ENCODE measurements at places on chromosomes 2 and 18.

GRCh38 chr2:126399001-126399400 lies 257.0 kb upstream of the GYPC start:
- no peak for DNase-seq

- no peak for DNase-seq
Measured at GRCh38 chr18:5463390-5463789, 80.4 kb downstream of the EPB41L3 start.

GRCh38 chr2:72003124-72003523 lies 144.5 kb downstream of the CYP26B1 start:
- no peak for DNase-seq

- DNase-seq = no peak
Measured at GRCh38 chr2:173881461-173881860, 83.7 kb downstream of the SP3 start.

GRCh38 chr2:10449838-10450691 lies 1.9 kb upstream of the ODC1 start:
- DNase-seq = no peak

DNA sequence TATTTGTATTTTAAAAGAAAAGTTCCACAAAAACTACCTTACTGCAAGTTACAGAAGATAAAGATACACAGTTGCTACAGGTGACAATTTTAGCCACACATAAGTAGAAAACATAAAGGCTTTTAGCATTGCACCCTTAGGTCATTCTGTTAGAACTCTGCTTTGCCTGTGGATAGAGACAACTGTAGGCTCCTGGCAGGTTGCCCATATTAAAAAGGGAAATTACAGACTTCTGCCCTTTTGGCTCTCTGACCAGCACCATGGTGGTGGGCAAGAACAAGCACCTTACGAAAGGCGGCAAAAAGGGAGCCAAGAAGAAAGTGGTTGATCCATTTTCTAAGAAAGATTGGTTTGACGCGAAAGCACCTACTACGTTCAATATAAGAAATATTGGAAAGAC lies 223.3 kb downstream of the MC4R start:
- DNase-seq = no peak

DNA sequence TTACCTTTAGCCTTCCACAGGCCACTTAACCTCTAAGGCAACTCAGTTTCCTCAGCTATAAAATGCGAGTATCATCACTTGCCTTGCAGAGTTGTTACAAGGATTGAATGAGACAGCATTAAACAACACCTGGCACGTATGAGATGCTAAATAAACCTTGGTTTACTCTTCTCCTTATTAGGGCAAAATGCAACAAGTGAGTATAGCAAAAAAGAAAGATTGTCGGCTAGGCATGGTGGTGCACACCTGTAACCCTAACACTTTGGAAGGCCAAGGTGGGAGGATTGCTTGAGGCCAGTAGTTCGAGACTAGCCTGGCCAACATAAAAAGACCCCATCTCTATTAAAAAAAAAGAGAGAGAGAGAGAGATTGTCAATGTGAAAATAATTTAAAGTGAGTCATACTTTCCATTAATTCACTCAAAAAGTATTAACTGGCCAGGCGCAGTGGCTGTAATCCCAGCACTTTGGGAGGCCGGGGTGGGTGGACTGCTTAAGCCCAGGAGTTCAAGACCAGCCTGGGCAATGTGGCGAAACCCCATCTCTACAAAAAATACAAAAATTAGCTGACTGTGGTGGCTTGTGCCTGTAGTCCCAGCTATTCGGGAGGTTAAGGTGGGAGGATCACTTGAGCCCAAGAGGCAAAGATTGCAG lies 8.0 kb downstream of the ATAD2B start:
- no peak for DNase-seq

- DNase-seq = no peak
Measured at GRCh38 chr2:64721320-64721623, 67.6 kb upstream of the SERTAD2 start.

DNA sequence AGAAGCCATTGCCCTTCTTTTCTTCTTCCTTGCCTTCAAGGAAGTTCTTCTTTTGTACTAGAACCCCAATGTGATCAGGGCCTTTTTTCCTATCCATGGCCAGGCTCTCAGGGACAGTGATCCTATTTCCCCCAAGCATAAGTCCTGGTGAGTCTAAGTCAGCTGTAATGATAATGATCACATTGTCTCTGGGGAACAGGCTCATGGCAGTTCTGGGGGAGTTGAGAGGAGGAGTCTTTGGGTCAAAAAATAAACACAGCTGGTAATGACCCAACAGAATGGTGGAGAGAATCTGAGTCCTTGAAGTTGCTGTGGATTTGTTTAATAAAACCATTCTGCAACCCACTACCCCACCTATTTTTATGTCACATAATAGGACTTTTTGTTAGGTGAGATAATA lies 96.6 kb downstream of the SOCS6 start:
- DNase-seq = no peak

- DNase-seq = no peak
Measured at GRCh38 chr2:112891385-112891831, 19.6 kb upstream of the IL37 start.

DNA sequence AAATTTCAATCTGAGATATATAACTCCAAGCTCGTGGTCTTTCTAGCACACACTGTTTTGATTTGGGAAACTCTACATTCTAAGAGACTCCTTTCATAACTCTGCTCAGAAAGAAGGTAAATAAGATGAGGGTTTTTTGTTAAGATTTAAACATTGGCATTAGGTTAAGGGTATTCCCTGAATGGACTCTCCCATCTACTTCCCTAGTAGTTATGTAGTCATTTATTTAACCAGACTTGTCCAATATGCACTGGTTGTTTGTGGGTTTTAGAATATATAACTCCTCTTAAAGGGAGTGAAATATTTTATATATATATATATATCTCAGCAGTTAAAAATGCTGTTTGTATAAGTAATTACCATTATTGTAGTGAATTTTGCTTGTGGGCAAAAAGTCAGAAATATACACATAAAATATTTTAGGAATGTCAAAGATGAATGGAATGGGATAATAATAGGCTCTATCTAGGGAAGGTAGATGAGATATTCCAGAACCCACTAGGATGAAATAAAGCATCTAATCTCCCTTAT lies 61.5 kb upstream of the WDR75 start:
- no peak for DNase-seq

DNA sequence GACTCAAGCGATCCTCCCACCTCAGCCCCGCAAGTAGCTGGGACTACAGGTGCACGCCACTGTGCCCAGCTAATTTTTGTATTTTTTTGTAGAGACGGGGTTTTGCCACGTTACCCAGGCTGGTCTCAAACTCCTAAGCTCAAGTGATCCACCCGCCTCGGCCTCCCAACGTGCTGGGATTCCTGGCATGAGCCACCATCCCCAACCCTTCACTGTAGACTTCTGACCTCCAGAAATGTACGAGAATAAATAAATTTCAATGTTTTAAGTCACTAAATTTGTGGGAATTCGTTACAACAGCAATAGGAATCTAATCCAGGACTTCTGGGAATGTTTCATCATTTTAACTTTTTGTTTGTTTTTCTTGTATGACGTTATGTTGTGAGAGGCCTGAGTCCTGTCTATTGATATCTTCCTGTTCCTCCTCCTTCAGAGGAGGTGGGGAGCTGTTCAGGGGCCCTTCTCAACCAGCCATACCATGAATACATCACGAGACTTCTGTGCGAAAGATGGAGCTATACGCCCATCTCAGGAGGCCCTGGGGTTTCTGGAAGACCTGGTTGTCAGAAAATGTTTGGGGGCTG lies 40.0 kb downstream of the TEX44 start:
- DNase-seq = no peak

- no peak for DNase-seq
Measured at GRCh38 chr18:37902344-37902743, 336.7 kb upstream of the CELF4 start.

DNA sequence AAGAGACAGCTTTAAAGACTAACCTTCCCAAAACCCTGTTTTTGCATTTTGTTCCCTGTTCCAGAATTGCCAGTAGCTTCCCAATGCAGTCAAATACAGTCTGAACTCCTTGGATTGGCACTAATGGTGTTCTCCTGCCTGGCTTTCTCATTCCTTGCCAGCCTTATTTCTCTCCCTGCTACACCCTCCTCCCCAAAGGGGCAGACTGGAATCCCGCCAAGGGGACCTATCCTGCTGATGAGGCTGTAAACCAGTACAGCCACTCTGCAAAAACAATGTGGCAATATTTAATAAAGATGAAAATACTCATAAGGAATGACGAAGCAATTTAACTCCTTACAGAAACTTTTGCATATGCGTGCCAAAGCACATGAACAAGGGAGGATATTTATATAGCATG lies 4.5 kb upstream of the SLC4A5 start:
- no peak for DNase-seq

- no peak for DNase-seq
Measured at GRCh38 chr2:62577994-62578781, 72.2 kb upstream of the TMEM17 start.

DNA sequence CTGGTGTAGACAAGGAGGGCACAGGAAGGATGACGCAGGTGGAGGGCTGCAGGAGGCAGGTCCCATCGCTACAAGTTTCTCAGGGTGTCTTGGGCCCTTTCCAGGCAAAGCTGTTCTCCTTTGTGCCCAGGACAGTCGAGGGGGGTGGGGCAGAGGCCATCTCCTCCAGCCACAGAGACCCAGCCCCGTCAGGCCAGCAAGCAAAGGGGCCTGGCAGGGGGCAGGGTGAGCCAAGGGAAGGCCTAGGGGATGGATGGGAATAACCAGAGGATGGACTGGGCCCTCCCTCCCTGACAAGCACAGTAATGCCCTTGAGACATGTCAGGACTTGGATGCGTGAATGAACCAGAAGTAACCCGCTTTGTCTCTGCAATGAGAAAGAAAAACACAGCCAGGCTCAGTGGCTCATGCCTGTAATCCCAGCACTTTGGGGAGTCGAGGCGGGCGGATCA lies 6.3 kb downstream of the TCF23 start:
- DNase-seq = no peak

DNA sequence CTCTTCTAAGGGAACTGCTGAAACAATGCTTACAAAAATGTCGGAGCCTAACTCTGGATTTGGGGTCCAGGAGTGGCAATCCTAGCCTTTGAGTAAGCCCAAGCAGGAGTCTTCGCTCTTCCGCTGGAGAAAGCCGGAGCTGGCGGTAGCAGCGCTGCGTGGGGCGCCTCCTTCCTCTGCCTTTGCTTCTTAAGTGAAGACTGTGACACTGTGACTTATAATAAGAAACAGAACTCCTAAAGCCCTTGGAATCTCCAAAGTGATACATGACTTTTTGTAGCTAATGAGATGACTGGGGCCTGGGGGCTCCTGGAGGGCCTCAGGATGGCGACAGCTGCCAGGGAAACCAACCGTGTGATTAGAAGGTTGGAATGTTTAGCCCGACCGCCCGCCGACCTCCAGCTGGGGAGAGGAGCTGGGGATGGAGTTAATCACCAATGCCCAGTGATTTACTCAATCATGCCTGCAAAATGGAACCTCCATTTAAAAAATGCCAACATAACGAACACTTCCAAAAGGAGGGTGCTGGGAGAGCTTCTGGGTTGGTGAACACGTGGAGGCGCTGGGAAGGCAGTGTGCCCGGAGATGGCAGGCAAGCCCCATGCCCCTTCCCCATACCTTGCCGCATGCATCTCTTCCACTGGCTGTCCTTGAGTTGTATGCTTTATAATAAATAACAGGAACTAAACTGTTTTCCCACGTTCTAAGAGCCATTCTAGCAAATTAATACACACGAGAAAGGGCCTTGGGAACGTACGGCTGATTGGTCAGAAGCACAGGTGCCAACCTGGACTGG lies 29.0 kb upstream of the MAL start:
- DNase-seq = no peak

GRCh38 chr2:44348400-44348799 lies 12.9 kb downstream of the PREPL start:
- DNase-seq = no peak

GRCh38 chr2:240170883-240171282 lies 30.4 kb upstream of the OTOS start:
- no peak for DNase-seq

DNA sequence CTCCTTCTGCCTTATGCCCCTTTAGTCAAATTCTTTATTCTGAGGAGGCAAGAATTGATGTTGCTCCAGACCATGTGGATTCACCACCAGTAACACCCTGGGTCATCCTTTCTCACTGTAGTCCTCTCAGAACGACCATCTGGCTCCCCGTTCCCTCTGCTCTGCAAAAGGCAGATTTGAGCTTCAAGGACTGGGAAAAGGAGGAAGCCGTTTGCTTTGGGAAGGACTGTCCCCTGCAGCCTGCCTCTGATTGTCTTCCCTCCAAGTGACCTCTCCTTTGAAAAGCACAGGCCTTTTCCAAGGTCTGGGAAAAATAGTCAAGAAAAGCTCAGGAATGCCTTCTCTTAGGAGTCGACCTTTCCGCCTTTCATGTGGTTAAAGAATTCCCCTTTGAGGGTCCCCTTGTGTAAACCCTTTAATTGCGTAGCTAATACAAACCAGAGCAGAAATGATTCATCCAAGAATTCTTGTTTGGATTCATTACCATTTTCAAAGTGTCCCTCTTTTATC lies 130.1 kb upstream of the COPS8 start:
- no peak for DNase-seq

- DNase-seq = no peak
Measured at GRCh38 chr2:11122380-11122779, 32.9 kb upstream of the SLC66A3 start.

DNA sequence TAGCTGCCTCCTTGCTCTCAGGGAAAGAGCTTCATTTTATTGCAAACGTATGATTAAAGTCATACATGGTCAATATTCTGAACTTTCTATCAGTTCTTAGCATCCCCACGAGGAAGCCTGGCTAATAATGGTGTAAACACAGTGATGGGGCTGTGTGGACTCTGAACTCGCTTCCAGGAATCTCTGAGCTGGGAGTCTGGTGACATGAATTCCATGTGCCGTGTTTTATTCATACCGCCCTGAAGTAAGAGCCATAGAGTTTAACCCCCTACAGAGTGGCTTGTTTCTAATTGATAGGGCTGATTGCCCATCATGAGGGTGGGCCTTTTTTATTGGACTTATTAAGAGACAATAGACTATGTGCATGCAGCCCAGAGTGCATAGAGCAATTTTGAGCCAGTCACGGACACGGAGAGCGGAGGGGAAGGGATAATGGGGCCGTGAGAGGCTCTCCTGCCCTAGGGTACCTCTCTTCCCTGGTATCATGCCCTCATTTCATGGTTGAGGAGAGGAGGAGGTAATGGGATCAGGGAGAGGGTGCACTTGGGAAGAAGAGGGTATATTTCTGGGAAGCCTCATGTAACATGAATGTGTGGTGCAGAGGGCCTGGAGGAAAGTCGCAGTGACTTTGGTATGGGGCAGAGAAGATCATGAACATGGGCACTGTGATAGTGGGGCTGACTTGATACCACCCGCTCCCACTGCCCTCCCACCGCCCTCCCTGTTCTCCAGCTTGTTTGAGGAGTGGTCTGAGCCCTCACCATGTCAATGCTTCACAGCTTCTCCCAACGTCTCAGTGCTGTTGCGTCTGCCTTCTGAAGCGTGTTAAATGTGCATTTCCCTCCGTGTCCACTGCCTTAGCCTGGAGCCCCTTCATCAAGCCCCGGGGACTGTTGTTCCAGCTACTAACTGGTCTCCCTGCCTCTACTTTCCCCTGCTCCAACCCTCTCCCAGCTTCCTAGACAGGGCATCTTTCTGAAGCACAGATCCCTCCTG lies 73.2 kb downstream of the IL1R2 start:
- no peak for DNase-seq

- no peak for DNase-seq
Measured at GRCh38 chr18:33957707-33958106, 267.0 kb downstream of the NOL4 start.

- no peak for DNase-seq
Measured at GRCh38 chr18:57819671-57820460, 16.8 kb upstream of the ATP8B1 start.
